NCI-H1436 treated with DMSO at 0.1 percent for 48 hours (cell line): ENCODE measurements at places on chromosomes 4 and X.

DNA sequence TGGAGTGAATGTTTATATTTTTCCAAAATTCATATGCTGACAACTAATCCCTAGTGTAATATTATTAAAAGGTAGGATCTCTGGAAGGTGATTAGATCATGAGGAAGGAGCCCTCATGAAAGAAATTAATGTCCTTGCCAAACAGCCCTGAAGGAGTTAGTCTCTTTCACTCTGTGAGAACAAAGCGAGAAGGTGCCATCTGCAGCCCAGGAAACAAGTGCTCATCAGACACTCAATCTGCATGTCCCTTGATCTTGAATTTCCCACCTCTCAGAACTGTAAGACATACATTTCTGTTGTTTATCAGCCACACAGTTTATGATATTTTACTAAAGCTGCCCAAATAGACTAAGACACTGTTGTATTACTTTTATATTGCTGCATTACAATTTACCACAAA lies 1283.4 kb downstream of the PCDH7 start:
- no peak for DNase-seq

DNA sequence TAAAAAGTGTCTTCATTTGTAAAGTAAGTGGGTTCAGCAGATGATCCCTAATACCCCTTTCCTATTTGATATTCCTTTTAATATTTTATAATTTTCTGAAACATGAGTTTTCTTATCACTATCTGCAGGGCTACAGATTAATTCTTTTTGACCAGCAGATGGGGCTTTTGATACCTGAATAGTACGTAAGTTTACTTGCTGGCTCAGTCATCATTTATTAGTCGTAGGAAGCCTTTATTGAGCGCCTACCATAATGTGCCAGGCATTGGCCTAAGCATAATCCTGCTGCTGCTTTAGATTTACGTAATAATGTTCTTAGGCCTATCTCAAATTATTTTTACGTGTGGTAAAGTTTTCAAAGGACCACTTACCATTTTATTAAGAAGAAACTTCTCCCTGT lies 33.1 kb downstream of the OSTC start:
- DNase-seq = no peak

DNA sequence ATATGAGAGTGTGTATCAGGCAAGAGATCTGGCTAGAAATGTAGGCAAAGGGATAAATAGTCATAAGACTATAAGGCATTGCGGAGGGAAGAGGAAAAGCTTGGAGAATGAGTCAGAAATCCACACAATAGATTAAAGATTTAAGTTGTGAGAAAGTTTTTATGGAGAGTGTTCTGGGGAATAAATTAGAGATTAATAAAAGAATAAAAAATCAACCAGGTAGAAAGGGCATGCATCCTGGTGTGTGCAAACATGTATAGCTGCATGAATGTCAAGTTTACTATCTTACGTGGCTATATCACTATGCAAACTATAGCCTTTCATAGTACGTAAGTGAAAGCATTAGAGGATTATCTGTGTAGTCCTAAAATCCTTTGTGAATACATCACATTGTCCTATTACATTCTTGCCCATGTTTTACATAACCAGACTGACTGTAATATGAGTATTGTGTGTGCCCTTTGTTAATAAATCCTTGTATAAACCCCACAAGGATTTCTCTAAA lies 36.9 kb downstream of the SNCA start:
- no peak for DNase-seq

DNA sequence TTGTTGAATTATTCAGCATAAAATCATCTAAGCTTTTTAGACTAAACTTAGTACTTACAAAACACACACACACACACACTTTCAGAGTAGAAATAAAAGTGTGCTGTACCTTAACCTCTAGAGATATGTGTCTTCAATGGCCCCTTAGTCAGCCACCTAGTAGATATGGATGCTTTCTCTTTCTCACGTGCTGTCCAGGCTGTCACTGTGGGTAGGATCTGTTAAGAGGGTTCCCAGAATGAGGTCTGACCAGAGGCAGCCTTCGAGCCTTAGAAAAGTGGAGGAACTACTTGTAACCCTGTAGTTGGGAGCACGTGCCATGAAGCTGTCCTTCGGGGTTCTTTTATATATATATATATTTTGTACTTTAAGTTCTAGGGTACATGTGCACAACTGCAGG lies 117.9 kb downstream of the COL4A5 start:
- DNase-seq = no peak

- no peak for DNase-seq
These were observed 1.4 kb downstream of the CXXC4 start for GRCh38 chr4:104493081-104493831.

GRCh38 chr4:163072222-163072621 lies 94.5 kb downstream of the NAF1 start:
- DNase-seq = no peak

DNA sequence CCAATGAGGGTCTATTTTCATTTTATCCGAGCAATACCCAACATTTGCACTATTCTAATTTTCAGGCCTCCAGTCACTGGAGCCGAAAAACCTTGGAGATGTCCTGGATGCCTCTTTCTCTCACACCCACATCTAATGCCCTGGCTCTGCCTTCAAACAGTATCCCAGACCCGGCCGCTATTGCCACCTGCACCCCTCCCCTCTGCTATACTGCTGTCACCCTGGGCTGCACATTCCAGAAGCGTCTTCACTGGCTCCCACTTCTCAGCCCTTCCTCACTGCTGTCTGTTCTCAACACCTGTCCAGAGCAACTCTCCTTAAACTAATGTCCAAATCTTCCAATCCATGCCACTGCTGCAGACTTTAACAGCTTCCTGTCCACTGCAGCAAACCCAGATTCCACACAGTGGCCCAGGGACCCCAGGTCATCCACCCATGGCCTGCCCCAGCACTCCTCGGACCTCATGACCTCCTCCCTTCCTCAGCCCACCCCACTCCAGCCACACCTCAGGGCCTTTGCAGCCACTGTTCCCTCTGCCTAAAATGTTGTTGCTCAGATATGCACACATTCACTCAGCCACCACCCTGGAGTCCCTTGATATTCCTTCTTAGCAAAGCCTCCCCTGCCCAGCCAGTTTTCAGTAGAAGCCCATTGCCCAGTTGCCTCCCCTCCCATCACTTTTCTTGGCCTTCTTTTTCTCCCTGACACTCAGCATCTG lies 30.5 kb upstream of the PPP2R2C start:
- DNase-seq = no peak

DNA sequence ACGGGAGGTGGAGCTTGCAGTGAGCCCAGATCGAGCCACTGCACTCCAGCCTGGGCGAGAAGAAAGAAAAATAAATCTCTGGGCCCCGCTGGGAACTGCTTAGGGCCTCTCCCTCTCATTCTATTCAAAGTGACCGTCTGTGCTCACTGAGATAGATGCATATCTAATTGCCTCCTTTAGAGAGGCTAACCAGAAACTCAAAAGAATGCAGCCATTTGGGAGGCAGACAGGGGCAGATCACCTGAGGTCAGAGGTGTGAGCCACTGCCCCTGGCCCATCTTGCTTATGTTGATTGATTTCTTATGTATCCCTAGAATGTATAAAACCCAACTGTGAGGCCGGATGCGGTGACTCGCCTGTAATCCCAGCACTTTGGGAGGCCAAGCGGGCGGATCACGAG lies 6.2 kb upstream of the CSF2RA start:
- no peak for DNase-seq

DNA sequence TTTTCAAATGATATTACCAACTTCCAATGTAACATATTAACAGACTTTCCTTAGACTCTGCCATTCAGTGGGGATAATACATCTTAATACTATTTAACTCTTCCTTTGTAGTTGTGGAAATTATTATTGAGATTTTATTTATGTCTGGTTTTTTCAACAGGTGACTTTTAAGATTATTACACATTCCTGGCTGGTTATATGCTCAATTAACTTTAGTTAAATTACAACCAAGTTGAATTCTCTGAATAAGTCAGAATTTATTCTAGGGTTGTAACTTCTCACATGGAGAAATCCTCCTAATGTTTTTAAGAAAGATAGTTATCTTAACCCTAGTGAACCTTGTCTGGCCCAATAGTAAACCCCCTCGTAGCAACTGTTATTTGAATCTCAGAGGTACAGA lies 107.3 kb downstream of the SLC10A6 start:
- DNase-seq = no peak

- DNase-seq = no peak
These were observed 207.5 kb downstream of the ANK2 start for GRCh38 chr4:113256946-113257345.

DNA sequence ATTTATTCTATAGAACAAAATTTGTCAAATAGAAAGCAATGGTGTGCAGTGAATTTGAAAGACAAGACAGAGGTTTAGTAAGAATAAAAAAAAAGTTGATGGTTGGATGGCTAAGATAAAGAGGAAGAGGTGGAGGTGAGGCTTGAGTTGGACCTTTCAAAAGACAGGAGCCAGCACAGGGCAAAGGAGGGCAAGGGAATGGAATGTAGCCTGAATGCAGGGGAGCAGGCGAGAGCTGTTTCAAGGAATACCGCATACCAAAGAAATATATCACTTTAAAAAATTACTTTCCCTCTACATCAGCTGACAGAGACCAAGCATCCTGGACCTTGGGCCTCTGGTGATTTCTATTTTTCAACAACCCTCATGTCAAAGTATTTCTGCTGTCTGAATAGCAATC lies 38.0 kb upstream of the CXXC4 start:
- DNase-seq = no peak

GRCh38 chrX:120251471-120252011 lies 929 bp downstream of the ZBTB33 start:
- no peak for DNase-seq
